Upper lobe of right lung (tissue), 1 donor: ENCODE measurements at places on chromosomes 11 and 22.
A peak's percentile ranks its signal among the peaks of the same experiment; 100 is the strongest.

DNA sequence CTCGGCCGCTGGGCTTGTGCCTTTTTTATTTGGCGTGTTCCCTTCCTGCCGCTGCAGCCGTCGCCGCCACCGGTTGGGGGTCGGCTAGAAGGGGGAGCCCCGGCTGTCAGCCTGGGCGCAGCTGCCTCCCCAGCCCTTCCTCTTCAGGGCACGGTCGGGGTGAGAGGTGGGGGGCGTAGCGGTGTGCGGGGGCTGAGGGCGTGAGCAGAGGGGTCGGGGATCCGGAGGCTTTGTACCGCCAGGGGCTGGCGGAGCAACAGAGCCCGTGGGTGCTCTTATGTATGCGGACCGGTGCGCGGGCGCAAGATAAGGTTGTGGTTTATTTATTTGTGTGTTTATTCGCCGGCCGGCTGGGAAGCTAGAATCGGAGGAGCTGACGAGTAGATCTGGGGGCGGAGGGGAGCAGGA, 477 bp downstream of the ZBTB16 start:
- H3K27ac ChIP-seq: peak overlapping the region; percentile 98
- H3K4me3 ChIP-seq: peak overlapping the region; percentile 95
- DNase-seq: no peak
- H3K27me3 ChIP-seq: no peaks in the 10 kb centered on the region
- peaks cover 43% of the 10 kb centered on the region for H3K4me1 ChIP-seq
- peaks cover 26% of the 10 kb centered on the region for H3K36me3 ChIP-seq

DNA sequence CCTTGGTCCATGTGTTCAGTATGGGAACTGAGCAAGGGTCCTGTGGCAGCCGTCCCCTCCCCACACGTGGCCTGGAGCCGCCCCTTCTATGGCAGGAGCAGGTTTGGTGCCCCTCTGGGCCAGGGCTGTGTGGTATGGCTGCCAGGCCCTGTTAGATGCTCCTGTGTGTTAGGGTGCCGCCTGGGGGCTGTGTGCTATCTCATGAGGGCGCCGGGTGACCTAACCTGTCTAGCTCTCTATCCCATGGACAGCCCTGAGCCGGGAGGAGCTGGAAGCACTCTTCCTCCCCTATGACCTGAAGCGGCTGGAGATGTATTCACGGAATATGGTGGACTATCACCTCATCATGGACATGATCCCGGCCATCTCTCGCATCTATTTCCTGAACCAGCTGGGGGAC, 34.7 kb downstream of the NAT10 start:
- peaks cover 99% of the 10 kb centered on the region for H3K36me3 ChIP-seq
- H3K4me1 ChIP-seq: no peaks in the 10 kb centered on the region
- H3K27me3 ChIP-seq: no peaks in the 10 kb centered on the region
- H3K4me3 ChIP-seq: no peak overlapping the region

DNA sequence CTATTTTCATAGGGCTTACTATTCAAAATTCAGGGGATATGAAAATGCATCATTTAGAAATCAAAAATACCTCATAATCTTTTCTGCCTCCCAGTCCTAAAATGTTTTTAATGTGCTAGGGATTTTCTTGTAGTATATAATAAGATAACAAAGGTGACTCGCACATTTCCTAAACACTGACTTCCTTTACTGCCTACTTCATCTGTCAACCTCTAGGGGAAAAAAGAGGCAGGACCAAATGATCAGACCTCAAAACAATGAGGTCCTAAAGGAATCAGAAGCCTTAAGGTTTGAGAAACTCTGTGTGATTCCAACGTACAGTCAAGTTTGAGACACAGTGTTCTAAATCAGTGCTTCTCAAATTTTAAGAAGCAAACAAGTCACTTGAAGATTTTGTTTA, 56.1 kb upstream of the POU2AF2 start:
- DNase-seq: no peak
- H3K36me3 ChIP-seq: no peaks in the 10 kb centered on the region

GRCh38 chr11:131943295-131943694, 572.9 kb downstream of the NTM start:
- H3K36me3 ChIP-seq: no peaks in the 10 kb centered on the region
- no peak for DNase-seq
- no peak overlapping the region for H3K4me3 ChIP-seq
- no peak overlapping the region for H3K27ac ChIP-seq
- H3K4me1 ChIP-seq: no peaks in the 10 kb centered on the region

DNA sequence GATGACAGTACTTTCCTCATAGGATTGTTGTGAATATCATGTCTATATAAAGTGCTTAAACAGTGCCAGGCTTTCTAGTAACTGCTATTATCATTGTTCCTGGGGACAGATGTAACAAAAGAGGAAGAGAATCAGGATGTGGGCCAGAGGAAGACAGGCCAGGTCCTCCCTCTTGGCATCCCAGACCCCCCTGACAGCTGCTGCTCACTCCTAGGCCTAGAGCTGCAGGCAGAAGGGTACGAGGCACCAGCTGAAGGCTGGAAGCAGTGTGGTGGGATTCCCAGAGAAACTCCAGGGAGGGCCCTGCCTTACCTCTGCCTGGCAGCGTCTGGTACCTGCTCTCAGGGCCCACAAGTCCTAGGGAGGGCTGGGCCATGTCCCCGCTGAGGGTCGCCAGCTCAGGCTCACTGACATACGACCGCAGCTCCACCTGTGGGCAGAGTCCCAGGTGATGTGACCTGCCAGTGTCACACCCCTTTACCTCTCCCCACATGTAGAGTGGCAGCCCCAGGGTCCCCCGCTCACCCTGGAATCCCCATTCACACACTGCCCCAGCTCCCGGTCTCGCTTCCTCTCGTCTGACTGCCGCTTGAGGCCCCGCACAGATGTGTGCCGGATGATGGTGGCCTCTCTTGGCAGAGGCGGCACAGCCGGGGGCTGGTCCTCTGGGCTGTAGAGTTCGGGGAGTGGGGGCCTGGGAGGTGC, 52.2 kb downstream of the C11orf58 start:
- peaks cover 39% of the 10 kb centered on the region for H3K4me1 ChIP-seq
- no peaks in the 10 kb centered on the region for H3K36me3 ChIP-seq
- H3K27me3 ChIP-seq: no peaks in the 10 kb centered on the region
- H3K27ac ChIP-seq: peak overlapping the region; percentile 79
- H3K4me3 ChIP-seq: no peak overlapping the region

DNA sequence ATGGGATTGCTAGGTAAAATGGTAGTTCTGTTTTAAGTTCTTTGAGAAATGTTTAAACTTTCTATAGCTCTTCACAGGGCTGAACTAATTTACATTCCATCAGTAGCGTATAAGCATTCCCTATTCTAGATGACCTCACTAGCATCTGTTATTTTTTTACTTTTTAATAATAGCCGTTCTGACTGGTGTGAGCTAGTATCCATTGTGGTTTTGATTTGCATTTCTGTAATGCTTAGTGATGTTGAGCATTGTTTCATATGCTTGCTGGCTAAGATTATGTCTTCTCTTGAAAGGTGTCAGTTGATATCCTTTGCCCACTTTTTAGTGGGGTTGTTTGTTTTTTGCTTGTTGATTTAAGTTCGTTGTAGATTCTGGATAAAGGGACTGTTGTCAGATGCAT, 35.9 kb downstream of the MMP27 start:
- no peak overlapping the region for H3K27ac ChIP-seq
- no peaks in the 10 kb centered on the region for H3K4me1 ChIP-seq
- DNase-seq: no peak

- H3K4me3 ChIP-seq: no peak overlapping the region
- peaks cover 17% of the 10 kb centered on the region for H3K4me1 ChIP-seq
- H3K36me3 ChIP-seq: no peaks in the 10 kb centered on the region
- DNase-seq: no peak
- H3K27ac ChIP-seq: no peak overlapping the region
- no peaks in the 10 kb centered on the region for H3K27me3 ChIP-seq
Measured at GRCh38 chr11:10407055-10407454, 48.0 kb upstream of the AMPD3 start.

DNA sequence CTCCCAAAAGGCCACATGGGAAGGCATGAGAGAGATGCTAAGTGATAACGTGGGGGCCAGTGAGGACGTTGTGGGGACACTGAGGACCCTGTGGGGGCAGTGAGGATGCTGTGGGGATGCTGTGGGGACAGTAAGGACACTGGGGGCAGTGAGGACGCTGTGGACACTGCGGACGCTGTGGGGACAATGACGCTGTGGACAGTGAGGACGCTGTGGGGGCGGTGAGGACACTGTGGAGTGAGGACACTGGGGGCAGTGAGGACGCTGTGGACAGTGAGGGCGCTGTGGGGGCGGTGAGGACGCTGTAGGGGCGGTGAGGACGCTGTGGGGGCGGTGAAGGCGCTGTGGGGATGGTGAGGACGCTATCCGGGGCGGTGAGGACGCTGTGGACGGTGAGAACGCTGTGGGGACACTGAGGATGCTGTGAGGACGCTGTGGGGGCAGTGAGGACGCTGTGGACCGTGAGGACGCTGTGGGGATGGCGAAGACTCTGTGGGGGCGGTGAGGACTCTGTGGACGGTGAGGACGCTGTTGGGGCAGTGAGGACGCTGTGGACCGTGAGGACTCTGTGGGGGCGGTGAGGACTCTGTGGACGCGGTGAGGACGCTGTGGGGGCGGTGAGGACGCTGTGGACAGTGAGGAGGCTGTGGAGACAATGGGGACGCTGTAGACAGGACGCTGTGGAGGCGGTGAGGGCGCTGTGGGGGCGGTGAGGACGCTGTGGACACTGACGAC, 1.8 kb downstream of the GP1BB start:
- peaks cover 10% of the 10 kb centered on the region for H3K27me3 ChIP-seq
- H3K27ac ChIP-seq: no peak overlapping the region
- DNase-seq: no peak
- no peak overlapping the region for H3K4me3 ChIP-seq
- peaks cover 12% of the 10 kb centered on the region for H3K4me1 ChIP-seq

- peaks cover 6% of the 10 kb centered on the region for H3K27me3 ChIP-seq
- DNase-seq: no peak
- no peak overlapping the region for H3K4me3 ChIP-seq
- no peaks in the 10 kb centered on the region for H3K4me1 ChIP-seq
- H3K27ac ChIP-seq: no peak overlapping the region
Measured at GRCh38 chr11:64041846-64042245, 6.1 kb downstream of the FLRT1 start.

DNA sequence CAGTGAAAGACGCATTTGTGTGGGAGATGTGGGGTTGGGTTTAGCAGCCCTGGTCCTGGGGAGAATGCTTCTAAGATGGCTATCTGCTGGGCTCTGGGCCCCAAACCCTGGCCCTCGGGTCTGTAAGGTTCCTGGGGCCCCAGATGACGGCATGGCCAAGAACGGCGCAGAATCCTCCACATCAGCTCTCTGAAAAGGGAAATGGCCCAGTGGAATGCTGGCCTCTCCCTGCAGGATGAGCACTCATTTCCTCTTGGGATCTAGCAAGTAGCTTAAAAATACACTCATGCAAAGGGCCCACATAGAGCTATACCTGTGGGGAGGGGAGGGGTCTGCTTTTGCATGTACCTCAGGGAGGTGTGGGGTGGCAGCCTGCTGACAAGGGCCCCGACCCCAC, 37.5 kb upstream of the LINC01488 start:
- H3K36me3 ChIP-seq: no peaks in the 10 kb centered on the region
- H3K27me3 ChIP-seq: no peaks in the 10 kb centered on the region
- H3K27ac ChIP-seq: peak overlapping the region; percentile 86
- no peak for DNase-seq
- H3K4me3 ChIP-seq: peak overlapping the region; percentile 47

DNA sequence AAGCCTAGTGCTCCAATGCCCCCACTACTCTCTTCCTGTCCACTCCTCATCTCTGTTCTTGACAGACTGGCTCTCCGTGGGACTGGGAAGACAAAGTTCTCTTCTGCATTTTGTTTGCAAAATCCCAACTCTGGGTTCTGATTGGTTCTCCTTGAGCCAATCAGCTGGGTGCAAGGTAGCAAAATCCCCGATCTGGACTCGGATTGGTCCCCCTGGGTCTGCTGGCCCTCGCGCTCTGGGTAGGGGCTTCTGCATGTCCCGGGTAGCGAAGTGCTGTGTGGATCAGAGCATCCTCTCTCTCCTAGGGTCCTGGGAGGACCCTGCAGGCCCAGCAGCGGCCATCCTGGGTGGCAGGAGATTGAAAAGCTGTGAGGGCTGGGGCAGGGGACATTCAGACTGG, 22.3 kb upstream of the A4GALT start:
- no peaks in the 10 kb centered on the region for H3K27me3 ChIP-seq
- no peak overlapping the region for H3K4me3 ChIP-seq
- H3K36me3 ChIP-seq: no peaks in the 10 kb centered on the region
- peak overlapping the region; percentile 83 for H3K27ac ChIP-seq
- H3K4me1 ChIP-seq: peaks cover 28% of the 10 kb centered on the region

GRCh38 chr11:1780700-1781592, 17.2 kb upstream of the CTSD start:
- H3K27me3 ChIP-seq: no peaks in the 10 kb centered on the region
- H3K4me3 ChIP-seq: no peak overlapping the region
- no peaks in the 10 kb centered on the region for H3K4me1 ChIP-seq
- DNase-seq: peak; percentile 86
- no peaks in the 10 kb centered on the region for H3K36me3 ChIP-seq
- peak overlapping the region; percentile 83 for H3K27ac ChIP-seq

- no peaks in the 10 kb centered on the region for H3K27me3 ChIP-seq
- DNase-seq: no peak
- H3K4me1 ChIP-seq: no peaks in the 10 kb centered on the region
- peaks cover 9% of the 10 kb centered on the region for H3K36me3 ChIP-seq
- H3K27ac ChIP-seq: no peak within 1 kb of the TSS
Measured at GRCh38 chr11:60855726-60856633, at the start of gene PTGDR2. TSS of gene PTGDR2 (minus strand) at chr11:60855950. CDS start at chr11:60853722, 2,228 bp downstream.

DNA sequence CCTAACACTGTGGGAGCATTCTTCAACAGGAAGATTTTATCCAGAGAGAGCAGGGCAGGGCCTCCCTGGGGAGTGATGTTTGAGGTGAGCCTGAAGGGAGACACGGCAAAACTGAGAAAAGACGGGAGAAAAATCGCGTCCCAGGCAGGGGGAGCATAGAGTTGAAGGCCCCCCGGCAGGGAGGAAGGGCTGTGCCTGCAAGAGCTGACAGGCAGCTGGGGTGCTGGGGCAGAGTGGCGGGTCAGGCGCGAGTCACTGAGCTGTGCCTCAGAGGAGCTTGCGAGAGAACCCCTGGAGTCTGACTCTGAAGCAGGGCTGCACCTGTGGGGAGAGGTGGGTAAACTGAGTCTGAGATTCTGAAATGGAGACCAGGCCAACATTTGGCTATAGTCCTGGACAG, 14.8 kb downstream of the PKNOX2 start:
- no peak overlapping the region for H3K27ac ChIP-seq
- H3K4me1 ChIP-seq: no peaks in the 10 kb centered on the region
- peaks cover under 1% of the 10 kb centered on the region for H3K27me3 ChIP-seq
- H3K4me3 ChIP-seq: no peak overlapping the region
- H3K36me3 ChIP-seq: no peaks in the 10 kb centered on the region

GRCh38 chr22:29762263-29762662, 4.5 kb downstream of the ZMAT5 start:
- no peak overlapping the region for H3K4me3 ChIP-seq
- H3K4me1 ChIP-seq: peaks cover 7% of the 10 kb centered on the region

DNA sequence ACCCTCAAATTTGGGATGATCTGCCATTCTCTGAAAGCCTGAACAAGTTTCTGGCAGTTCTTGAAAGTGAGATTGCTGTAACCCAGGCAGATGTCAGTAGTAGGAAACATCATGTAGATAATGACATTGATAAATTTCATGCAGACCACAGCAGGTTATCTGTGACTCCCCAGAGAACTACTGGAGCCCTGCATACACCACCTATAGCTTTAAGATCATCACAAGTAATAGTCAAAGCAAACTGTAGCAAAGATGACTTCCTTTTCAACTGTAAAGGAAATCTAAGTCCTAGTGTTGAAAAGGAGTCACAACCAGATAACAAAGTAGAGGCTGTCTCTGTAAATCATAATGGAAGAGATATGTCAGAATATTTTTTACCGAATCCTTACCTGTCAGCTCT, 31.0 kb downstream of the DDIAS start:
- no peak overlapping the region for H3K4me3 ChIP-seq
- no peak for DNase-seq
- no peaks in the 10 kb centered on the region for H3K27me3 ChIP-seq
- H3K36me3 ChIP-seq: no peaks in the 10 kb centered on the region

- H3K4me3 ChIP-seq: peak overlapping the region; percentile 70
- peak overlapping the region; percentile 90 for H3K27ac ChIP-seq
- no peaks in the 10 kb centered on the region for H3K27me3 ChIP-seq
- H3K4me1 ChIP-seq: peaks cover 35% of the 10 kb centered on the region
Measured at GRCh38 chr11:46120346-46121300, 631 bp downstream of the PHF21A start.
